Right hindlimb (tissue), 1 donor: ENCODE measurements at places on chromosomes 12 and 14.
A peak's percentile ranks its signal among the peaks of the same experiment; 100 is the strongest.

GRCh38 chr12:1138691-1139090 is 147.7 kb downstream of the ERC1 start:
- DNase-seq = no peak

GRCh38 chr12:53073881-53074280 is 5.3 kb downstream of the SPRYD3 start:
- peak; percentile 64 for DNase-seq

DNA sequence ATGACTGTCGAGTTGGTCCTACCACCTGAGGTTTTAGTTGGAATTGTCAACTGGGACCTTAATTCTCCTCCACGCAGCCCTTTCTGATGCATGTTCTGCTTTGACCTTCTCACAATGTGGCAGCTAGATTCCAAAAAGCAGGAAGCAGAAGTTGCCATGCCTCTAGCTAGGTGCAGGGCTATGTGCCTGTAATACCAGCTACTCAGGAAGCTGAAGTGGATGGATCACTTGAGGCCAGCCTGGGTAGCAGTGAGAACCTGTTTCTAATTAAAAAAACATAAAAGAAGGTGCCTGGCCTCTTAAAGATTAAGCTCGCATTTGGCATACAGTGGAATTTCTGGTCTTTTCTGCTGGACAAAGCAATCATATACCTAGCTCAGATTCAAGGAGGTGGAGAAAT is 77.1 kb downstream of the FGD4 start:
- no peak for DNase-seq

GRCh38 chr12:96069511-96070231 is 34.3 kb upstream of the LTA4H start:
- no peak for DNase-seq

DNA sequence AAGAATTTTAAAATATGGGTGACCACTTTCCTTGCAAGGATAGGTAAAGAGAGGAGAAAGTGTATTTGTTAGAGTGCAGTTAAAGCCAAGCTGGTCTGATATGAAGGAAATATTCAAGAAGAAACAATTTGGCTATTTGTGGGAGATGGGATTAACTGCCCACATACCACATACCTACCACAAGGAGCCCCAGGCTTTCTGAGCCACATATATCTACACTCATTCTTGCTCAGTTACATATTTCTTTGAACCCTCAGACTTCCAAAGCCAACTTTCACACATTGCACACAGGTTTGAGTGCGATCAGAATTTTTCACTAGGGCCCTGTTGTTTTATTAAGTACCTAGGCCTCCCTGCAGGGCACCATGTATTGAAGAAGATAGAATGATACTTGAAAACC is 330.2 kb downstream of the ZFP36L1 start:
- no peak for DNase-seq

DNA sequence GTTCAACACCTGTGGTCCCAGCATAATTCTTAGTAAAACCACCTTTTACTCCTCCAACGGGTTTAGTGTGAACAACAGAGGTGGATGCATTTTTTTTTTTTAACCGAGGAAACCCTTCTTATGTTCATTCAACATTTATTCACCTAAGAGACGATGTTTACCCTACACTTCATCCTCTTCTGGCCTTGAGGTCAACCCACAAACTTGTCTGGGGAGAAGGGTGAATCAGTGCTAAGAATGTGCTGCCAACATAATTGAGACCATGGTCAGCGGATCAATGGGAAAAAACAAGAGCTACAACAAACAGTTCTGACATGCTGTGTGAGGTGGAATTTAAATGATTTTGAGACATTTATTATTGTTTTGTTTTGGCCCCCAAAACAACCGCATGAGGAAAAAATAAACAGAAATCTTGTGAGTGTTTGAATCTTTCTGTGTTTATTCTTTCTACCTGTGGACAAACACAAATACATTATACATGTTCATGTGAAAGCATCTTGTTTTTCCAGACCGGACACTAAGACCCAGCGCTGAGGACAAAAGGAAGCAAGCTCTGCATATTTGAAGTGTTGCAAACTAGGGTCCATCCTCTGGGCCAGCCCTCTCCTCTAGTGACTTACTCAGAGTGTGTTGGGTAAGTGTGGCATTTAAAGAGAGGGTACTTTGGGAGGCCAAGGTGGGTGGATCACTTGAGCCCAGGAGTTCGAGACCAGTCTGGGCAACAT is 5.1 kb upstream of the USP30 start:
- DNase-seq = no peak

GRCh38 chr14:104766863-104767633 is 14.1 kb downstream of the SIVA1 start:
- no peak for DNase-seq

DNA sequence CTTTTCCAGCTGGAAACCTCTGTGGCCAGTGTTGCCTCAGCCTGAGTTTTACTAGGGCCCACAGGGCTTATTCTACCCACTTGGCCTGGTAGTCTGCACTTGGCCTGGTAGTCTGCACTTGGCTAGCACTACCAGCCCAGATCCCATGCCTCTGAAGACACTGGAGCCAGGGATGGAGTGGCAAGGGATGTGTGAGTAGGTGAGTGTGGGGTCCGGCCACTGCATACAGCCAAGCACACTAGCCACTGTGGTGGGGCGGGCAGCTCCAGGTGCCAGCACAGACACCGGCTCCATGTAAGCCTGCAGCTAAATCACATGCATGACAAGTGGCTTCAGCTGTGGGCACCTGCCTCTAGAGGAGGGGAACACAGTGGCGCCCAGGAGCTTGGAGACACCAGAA is 63.4 kb upstream of the NAV3 start:
- DNase-seq = no peak

DNA sequence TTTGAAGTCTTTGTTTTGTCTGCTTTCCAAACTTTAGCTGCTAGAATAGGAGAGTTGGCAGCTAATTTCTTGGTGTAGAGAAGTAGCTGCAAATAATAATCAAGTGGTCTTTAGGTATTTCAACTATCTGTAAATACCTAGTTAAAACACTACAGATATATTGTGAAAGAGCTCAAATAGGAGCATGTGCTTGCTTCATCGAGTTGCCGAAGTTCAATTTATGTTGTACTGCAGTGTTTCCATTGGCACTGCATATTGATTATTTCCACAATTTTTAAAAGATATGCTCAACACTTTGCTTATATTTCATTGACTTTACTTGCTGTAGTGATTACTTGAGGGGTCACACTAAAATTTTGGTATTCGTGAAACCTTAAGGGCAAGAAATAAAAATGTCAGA is 131.6 kb upstream of the BMP4 start:
- no peak for DNase-seq

GRCh38 chr12:39503439-39503838 is 60.5 kb upstream of the KIF21A start:
- no peak for DNase-seq

- DNase-seq = peak; percentile 37
Observed at GRCh38 chr14:100669011-100669412, 57.7 kb upstream of the DLK1 start.

GRCh38 chr14:96255501-96256366 is at the start of gene BDKRB1:
Gene BDKRB1 (plus strand): TSS chr14:96256210. CDS start chr14:96263683, 7,473 bp downstream.
- no peak for DNase-seq

- DNase-seq = no peak
Observed at GRCh38 chr12:4267704-4268328, 5.7 kb upstream of the CCND2 start.

DNA sequence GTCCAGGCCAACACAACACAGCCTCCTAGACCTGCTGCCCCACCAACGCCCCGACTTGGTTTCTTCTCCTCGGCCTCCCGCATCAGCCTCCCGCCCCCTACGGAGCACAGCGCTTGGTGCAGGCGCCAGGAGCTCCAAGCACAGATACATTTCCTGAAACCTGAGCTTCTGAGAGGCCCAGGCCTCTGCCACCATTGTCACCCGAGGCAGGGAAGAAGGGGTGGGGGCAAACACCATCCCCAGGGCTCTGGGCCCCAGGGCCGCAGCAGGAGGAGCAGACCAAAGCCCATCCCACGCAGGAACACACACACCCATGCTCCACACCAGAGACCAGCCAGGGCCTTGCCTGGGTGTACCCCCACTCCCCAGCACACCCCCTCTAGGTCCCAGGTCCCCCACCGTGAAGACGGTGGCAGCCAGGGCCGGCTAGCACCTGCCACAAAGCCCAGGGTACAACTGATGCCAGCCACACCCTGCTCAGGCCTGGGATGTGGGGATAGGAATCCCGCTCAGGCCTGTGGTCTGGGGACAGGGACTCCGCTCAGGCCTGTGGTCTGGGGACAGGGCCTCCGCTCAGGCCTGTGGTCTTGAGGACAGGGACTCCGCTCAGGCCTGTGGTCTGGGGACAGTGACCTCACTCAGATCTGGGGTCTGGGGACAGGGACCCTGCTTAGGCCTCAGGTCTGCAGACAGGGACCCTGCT is 5.4 kb downstream of the JAG2 start:
- no peak for DNase-seq

DNA sequence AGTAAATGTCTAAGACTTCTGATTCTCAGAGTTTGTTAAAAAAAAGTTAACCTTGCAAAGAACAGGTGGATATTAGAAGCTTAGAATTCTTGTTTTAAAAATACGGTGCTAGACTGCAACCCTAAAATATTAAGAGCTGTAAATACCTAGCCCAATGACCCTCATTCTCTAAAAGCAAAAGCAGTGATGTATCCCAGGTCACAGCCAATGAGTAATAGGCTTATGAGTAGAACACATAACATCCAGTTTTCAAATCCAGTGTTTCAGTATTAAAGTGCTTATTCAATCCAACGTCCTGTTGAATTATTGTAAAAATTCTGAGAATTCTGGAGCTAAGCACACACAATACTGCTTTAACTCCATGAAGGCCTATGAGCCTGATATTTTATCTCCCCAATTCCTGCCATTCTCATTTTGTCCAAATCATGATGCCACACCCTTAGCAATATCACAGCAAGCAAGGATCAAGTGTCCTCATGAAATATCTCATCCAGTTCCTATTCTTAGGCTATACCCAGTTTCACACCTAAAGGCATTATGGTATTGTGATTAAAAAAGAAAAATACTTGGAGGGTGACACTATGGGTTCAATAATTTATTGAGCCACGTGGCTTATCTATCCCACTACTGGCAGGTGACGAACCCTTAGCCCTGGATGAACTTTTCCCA is 15.3 kb upstream of the ARID4A start:
- no peak for DNase-seq

GRCh38 chr12:96510306-96510764 is 21.0 kb downstream of the CFAP54 start:
- DNase-seq = no peak

- DNase-seq = no peak
Observed at GRCh38 chr12:48997719-48998496, 1.3 kb downstream of the DDN start.

- no peak for DNase-seq
Observed at GRCh38 chr14:53376064-53376463, 222.9 kb upstream of the DDHD1 start.

DNA sequence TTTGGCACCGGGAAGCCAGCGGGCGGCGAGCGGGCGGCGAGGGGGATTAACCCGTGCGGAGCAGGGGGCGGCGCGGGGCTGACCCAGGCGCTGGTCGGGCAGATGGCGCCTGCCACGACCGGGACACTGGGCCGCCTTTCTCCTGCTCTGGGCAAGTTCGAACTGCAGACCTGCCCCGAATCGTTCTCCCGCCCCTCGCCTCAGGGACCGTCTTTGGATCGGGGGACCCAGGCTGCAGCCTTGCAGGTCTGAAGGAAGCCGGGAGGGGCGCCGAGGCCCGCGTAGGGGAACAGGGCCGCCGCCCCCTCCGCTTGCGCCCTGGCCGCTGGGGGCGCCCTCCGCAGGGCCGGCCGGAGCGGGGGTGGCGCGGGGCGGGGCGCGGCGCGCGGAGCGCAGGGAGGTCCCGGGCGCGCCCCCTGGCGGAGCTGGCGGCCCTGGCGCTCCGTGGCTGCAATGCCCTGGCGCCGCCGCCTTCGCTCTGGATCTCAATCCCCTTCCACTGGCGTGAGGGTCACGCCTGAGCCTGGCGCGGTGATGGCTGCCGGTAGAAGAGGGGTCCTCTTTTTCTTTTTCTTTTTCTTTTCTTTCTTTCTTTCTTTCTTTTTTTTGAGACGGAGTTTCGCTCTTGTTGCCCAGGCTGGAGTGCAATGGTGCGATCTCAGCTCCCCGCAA is 449 bp upstream of the LTBP2 start:
- peak; percentile 83 for DNase-seq

- DNase-seq = no peak
Observed at GRCh38 chr14:59787045-59787674, 83.4 kb downstream of the RTN1 start.

- no peak for DNase-seq
Observed at GRCh38 chr12:127401536-127401935, 865.4 kb upstream of the TMEM132C start.

DNA sequence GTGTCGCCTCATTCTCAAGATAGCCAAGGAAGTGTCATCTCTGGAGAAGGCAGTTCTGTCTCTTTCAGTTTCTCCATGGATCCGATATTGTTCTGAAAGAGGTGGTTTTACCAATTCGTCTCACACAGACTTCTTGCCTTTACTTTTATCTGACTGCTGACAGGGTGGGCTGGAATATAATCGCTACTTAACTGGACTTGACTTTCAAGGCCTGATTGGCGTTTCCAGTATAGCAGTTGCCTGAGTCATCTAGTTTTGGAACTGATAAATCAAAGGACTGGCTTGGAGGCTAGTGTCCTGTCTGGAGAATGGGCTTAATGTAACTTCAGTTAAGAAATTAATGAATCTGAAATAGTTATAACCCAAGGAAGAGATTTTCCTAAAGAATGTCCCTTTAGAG is 21.6 kb downstream of the PRKCH start:
- no peak for DNase-seq

DNA sequence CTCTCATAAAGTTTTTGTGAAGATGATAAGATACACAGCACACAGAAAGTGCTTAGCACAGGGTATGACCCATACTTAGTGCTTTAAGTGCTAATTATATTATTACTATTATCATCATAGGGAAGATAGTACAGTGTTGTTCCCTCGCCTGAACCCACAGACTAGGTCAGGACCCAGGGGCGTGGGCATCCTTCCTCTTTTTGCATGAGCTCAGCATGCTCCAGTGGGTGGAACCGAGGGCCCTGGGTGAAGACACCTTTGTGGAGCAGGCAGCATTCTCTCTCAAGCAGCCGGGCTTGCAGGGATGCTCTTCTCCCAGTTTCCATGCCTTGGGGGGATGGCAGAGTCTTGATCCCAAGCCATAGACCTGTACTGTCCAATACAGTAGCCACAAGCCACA is 34.8 kb downstream of the CRACR2A start:
- DNase-seq = no peak

- no peak for DNase-seq
Observed at GRCh38 chr14:74531467-74531866, 37.9 kb downstream of the ISCA2 start.

- DNase-seq = no peak
Observed at GRCh38 chr12:57008178-57008577, 1.8 kb upstream of the ZBTB39 start.

DNA sequence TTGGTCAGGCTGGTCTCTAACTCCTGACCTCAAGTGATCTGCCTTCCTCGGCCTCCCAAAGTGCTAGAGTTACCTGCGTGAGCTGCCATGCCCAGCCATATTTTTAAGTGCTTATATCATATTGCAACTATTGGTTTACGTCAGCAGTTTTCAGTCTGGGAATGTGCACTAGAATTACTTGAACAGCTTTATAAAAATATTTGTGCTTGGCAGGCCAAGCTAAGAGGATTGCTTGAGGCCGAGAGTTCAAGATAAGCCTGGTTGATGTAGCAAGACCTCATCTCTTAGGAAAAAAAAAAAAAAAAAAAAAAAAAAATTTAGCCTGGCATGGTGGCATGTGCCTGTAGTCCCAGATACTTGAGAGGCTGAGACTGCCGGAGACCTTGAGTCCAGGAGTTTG is 17.1 kb downstream of the KIAA0586 start:
- no peak for DNase-seq
